Gastroesophageal sphincter (tissue), 4 donors: ENCODE measurements at places on chromosomes 5 and 9.

DNA sequence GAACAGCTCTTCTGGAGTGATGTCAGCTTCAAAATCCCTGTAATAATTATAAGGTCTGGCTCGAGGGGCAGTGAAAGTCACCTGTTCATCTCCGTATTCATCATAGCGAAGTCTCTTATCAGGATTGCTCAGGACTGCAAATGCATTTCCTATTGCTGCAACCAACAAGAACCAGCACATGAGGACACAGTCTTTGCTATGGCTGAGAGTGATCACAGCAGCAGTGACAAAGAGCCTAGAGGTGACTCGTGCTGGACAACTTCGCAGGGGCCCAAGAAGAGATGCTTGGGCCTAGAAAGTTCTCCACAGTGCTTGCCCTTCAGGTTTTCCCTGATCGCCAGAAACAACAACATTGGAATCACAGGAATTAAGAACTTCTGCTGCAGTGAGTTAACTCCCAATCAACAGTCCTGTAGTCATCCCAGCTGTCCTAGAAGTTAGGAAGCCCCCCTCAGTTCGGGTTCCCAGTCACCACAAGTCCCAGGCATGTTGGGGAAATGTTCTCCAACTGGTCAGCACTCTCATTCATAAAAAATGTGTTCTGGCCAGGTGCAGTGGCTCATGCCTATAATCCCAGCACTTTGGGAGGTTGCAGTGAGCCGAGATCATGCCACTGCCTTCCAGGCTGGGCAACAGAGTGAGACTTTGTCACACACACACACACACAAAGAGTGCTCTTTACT, 13.0 kb downstream of the DNAJC18 start:
- no peaks in the 10 kb centered on the region for H3K36me3 ChIP-seq
- no peak overlapping the region for H3K27ac ChIP-seq
- no peak overlapping the region for H3K4me3 ChIP-seq
- H3K27me3 ChIP-seq = no peaks in the 10 kb centered on the region
- ATAC-seq = no peak
- H3K4me1 ChIP-seq = peaks cover 6% of the 10 kb centered on the region

DNA sequence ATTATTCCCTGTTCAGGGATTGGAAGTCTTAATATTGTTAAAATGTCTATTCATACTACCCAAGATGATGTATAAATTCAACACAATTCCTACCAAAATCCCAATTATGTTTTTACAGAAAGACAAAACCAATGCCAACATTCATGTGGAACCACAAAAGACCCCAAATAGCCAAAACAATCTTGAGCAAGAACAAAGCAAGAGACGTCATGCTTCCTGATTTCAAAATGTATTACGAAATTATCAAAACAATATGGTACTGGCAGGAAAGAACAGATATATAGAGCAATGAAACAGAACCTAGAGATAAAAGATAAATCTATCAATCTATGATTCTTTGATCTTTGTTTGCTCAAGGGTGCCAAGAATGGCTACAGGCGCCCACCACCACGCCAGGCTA, 237.9 kb downstream of the TAF11L14 start:
- H3K4me1 ChIP-seq = no peaks in the 10 kb centered on the region
- H3K27ac ChIP-seq = no peak overlapping the region
- no peak for ATAC-seq
- no peaks in the 10 kb centered on the region for H3K36me3 ChIP-seq
- H3K27me3 ChIP-seq = no peaks in the 10 kb centered on the region

- H3K36me3 ChIP-seq = no peaks in the 10 kb centered on the region
- no peaks in the 10 kb centered on the region for H3K4me1 ChIP-seq
- H3K27ac ChIP-seq = no peak overlapping the region
- H3K4me3 ChIP-seq = no peak overlapping the region
Measured at GRCh38 chr5:16733331-16734006, 116.7 kb upstream of the RETREG1 start.

DNA sequence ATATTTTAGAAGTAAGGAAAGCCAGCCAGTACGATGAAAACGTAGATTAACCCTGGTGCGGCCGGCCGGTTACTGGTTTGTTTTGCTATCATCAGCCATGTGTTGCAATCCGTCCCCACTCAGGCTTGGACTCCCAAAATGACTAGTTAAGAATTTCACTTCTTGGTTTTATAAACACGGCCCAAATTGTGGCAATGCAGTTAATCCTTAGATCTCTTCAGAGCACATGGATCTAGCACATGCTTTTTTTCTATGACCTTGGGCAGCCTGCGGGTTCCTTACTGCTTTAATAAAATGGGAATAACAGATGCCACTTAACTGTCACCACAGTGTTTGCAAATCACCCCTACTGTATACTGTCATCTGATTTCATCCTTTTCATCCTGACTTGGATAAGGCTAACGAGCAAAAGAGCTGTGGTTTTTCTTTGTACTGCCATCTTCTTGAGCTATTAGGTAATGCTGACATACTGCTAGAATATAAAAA, 1.5 kb downstream of the NDFIP1 start:
- H3K36me3 ChIP-seq = no peaks in the 10 kb centered on the region
- peaks cover 5% of the 10 kb centered on the region for H3K4me1 ChIP-seq
- H3K27ac ChIP-seq = peak overlapping the region; percentile 99
- no peaks in the 10 kb centered on the region for H3K27me3 ChIP-seq
- peak overlapping the region; percentile 58 for H3K4me3 ChIP-seq

DNA sequence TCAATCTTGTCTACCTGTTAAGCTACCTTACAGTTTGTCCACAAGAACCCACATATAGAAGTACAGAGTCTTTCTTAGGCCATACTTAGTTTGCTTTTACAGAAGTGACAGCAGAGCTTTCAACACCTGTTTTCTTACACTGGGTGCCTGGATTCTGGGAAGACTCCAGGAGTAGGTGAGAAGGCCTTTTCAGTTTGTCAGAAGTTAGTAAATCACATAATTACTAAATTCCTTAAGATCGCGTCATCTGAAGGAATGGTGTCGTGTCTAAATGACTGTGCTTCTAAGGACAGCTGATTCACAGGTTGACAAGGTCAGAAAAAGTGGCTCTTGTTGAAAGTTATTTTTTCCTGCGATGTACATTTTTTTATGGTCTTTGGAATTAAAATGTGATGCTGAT, 97.0 kb upstream of the FAM120A start:
- H3K36me3 ChIP-seq = no peaks in the 10 kb centered on the region
- ATAC-seq = no peak
- H3K27me3 ChIP-seq = no peaks in the 10 kb centered on the region
- no peak overlapping the region for H3K27ac ChIP-seq

- H3K4me1 ChIP-seq = no peaks in the 10 kb centered on the region
- no peaks in the 10 kb centered on the region for H3K36me3 ChIP-seq
- H3K27ac ChIP-seq = no peak overlapping the region
- H3K4me3 ChIP-seq = no peak overlapping the region
- ATAC-seq = no peak
Measured at GRCh38 chr9:138049085-138049778, 171.7 kb downstream of the CACNA1B start.

DNA sequence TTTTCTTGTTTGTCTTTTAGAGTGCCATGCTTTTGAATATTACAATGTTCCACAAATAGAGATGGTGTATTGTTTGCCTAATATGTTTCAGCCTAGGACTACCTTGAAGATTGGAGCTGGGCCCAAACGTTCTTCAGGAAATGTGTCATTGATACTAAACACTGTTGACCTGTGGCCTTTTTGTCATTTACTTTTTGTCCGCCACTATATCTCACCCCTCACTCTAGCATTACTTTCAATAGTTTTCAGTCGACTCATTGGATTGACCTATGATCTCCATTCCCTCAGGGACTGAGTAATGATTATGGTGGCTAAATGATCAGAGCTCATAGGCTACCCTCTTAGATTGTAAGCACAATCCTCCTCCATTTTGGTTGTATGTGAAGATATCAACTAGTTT, 115.8 kb downstream of the NUDT12 start:
- no peak overlapping the region for H3K4me3 ChIP-seq
- H3K4me1 ChIP-seq = no peaks in the 10 kb centered on the region

DNA sequence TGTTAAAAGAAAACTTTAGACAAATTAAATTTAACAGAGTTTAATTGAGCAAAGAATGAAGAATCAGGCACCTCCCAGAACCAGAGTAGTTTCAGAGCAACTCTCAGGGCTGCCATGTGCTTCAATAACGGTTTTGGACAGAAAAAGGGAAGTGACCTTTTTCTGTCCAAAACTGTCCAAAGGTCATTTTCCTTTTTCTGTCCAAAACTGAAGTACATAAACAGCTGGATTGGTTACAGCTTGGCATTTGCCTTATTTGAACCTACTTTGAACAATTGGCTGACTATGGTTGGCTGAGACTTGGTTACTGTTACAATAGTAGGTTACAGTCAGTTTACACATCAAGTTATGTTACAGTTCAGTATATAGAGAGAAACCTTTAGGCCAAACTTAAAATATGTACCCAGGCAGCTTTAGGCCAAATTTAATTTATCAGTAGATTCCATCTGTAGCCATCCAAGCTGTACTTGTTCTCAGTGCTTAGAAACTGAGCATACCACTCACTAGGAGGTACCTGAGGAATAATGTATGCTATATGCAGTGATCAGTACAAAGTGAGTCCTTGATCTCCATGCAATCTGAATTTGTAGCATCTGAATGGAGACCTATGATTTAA, 44.0 kb downstream of the C9orf85 start:
- no peak for ATAC-seq
- no peaks in the 10 kb centered on the region for H3K27me3 ChIP-seq
- H3K36me3 ChIP-seq = peaks cover 36% of the 10 kb centered on the region
- no peaks in the 10 kb centered on the region for H3K4me1 ChIP-seq
- H3K4me3 ChIP-seq = no peak overlapping the region
- no peak overlapping the region for H3K27ac ChIP-seq

GRCh38 chr9:130299785-130300615, 34.4 kb downstream of the HMCN2 start:
- H3K4me3 ChIP-seq = no peak overlapping the region
- H3K27ac ChIP-seq = peak overlapping the region; percentile 64
- peaks cover 11% of the 10 kb centered on the region for H3K4me1 ChIP-seq
- no peak for ATAC-seq
- H3K36me3 ChIP-seq = no peaks in the 10 kb centered on the region
- H3K27me3 ChIP-seq = no peaks in the 10 kb centered on the region

GRCh38 chr5:7329712-7330111, 66.2 kb upstream of the ADCY2 start:
- no peaks in the 10 kb centered on the region for H3K4me1 ChIP-seq
- no peak overlapping the region for H3K27ac ChIP-seq
- no peak for ATAC-seq
- H3K4me3 ChIP-seq = no peak overlapping the region
